ENCODE measurements at places on chromosomes 5 and 9. TPM values are rescaled to one million over a fixed set of nuclear protein-coding genes. Genes with fewer than 3 reads are reported as not detected.

Gene PHF19
- polyA plus RNA-seq, result 113 TPM

Gene ZNF354B
- 2.1 TPM for polyA plus RNA-seq

Gene PCDHGA11
- polyA plus RNA-seq, result 2.6 TPM

Gene RASGEF1C
- polyA plus RNA-seq, result not detected

Gene ADAMTSL2
- not detected for polyA plus RNA-seq

Gene PRR7
- polyA plus RNA-seq, result 4.6 TPM

Gene HTR4
- polyA plus RNA-seq, result not detected

Gene RORB
- not detected for polyA plus RNA-seq

Gene SPATA31C1
- polyA plus RNA-seq, result not detected

Gene SPINK13
- polyA plus RNA-seq, result not detected

Gene GAS1
- not detected for polyA plus RNA-seq

Gene LCN2
- polyA plus RNA-seq, result not detected

DNA sequence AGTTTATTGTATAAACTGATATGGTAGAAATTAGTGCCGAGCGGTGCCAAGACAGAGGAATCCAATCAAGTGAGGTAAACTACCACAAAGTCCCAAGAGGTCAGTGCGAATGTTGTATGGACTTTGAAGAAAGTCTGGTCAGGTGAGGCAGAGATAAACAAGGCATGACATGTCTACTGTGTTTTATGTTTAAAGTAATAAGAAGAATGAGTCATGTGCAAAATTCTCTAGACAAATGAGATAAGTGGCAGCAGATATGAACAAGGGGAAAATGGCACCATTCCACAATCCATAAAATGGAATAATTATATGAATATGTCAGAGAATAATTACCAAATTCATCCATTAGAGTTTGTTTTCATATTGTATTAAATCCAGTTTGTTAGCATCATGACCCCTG lies 364.1 kb upstream of the CCNH start:
- no peak for DNase-seq

GRCh38 chr9:77827104-77827784 lies 179.1 kb upstream of the GNA14 start:
- peak; percentile 21 for DNase-seq

- no peak for DNase-seq
Measured at GRCh38 chr9:121354141-121354540, 15.9 kb downstream of the STOM start.

- no peak for DNase-seq
Measured at GRCh38 chr9:138022121-138022741, 144.6 kb downstream of the CACNA1B start.

GRCh38 chr5:61311056-61311610 lies 20.9 kb upstream of the ZSWIM6 start:
- no peak for DNase-seq

DNA sequence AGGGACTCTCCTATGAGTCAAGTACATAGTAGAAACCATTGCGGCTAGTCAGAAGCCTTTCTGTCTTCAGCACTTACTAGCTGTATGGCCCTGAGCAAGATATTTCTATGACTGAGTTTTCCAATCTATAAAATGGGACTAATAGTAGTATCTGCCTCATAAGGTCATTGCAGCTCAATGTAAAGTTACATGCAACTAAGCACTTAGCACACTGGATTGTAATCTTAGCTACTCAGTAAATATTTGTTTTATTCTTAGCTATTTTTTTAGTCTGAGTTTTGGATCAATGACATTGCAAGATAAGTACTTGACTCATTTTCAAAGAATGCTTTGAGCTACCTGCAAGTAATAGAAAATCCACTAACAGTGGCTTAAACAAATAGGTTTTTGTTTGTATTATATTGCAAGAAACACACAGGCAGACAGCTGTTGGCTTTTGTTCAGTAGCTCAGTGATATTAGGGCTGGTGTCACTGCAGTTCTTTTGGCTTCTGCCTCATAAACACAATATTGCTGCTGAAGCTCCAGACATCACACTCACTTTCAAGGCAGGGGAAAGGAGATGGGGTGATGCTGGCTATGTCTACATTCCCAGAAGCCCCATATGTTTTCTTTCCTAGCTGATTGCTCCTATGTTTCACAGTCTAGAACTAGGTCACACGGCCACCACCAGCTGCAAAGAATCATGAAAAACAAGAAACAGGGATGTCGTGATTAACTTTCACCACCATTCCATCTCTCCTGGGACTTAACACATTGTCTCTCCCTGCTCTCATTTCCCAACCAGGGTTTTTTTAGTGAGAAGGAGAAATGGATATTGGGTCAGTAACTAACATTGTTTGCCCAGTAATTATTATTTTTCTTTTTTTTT lies 26.9 kb upstream of the FAT2 start:
- DNase-seq, result no peak

GRCh38 chr9:129580211-129580915 lies 40.5 kb downstream of the C9orf50 start:
- peak; percentile 64 for DNase-seq

DNA sequence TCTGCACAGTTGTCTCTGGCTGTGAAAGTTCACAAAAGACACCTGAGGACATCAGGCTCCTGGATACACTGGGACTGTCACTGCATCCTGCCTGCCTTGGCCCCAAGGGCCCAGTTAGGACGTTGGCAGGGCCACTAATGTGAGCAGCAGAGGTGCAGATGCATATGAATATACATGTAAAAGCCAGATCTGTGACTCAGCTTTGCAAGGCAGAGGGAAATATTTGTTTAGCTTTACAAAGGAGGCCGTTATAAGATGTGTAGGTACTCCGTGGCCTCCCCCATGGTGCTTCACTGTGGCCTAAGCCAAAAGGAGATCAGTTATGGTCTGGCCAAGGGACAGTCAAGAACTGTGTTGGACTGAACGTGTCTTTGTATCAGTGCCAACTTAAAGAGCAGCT lies 4.1 kb upstream of the C1QTNF3 start:
- no peak for DNase-seq

- no peak for DNase-seq
Measured at GRCh38 chr9:94931740-94932139, 205.2 kb downstream of the AOPEP start.

DNA sequence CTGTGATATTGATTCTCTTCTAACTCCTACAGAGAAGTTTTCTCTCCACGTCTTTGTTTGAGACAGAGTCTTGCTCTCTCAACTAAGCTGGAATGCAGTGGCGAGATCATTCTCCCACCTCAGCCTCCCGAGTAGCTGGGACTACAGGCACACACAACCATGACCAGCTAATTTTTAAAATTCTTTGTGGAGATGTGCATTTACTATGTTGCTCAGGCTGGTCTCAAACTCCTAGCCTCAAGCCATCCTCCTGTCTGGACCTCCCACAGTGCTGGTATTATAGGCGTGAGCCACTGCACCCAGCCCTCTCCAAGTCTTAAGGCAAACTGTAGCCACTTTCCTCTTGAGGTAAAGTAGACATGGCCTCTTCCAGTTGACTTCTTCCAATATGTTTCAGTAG lies 72.2 kb downstream of the SNX18 start:
- DNase-seq, result no peak

DNA sequence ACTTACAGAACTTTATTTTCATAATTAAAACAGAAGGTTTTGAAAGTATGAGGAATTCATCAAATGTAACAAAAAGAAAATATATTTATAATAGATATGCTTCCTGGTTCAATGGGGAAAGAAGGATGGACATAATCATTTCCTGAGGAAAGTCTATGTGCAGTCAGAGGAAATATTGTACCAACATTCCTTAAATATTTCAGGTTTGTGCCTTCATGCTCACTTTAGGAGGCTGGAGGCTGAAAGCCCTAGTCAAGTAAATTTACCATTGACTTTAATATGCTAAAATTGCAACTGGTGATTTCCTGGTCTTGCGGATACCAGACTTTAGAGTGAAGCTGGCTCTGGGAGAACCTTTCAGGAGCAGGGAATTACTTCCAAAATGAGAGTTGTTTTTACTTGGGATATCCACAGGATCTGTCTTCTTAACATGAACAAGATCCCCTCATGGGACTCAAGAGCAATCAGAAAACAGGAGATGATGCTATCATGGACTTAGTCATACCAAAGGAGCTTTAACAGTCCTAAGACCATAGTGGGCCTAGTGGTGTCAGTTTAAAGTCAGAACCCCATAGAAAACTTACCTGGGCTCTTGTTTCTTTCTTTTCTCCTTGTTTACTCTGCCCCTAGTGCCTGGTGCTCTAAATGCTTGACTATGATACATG lies 762.8 kb upstream of the GRAMD2B start:
- DNase-seq, result no peak

DNA sequence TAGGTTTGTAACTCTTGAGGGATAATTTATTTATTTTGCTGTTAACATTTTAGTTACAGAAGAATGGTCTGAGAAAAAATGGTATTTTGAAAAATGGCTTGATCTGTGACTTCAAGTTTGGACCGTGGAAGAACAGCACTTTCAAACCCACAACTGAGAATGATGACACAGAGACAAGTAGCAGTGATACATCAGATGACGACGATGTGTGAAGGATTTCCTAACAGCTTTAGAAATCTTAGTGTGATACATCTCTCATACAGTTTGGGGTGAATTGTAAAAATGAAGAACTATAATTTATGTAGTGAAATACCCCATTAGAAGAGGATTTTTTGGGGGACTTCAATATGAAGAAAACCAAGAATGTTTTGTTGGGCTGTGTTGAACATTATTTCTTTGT lies 88.7 kb downstream of the GPBP1 start:
- DNase-seq, result no peak

GRCh38 chr9:130299785-130300615 lies 34.4 kb downstream of the HMCN2 start:
- DNase-seq, result no peak

DNA sequence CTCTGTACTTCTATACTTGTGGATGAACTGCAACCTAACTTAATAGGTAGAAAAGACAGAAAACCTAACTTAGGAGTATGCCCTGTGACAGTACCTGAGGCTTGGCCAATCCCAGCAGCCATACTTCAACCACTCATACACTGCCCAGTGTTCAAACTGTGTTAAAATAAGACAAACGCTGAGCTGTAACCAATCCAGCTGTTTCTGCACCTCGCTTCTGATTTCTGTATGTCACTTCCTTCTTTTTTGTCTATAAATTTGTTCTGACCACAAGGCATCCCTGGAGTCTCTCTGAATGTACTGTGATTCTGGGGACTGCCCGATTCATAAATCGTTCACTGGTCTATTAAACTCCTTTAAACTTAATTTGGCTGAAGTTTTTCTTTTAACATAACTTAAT lies 41.4 kb downstream of the AUH start:
- no peak for DNase-seq

DNA sequence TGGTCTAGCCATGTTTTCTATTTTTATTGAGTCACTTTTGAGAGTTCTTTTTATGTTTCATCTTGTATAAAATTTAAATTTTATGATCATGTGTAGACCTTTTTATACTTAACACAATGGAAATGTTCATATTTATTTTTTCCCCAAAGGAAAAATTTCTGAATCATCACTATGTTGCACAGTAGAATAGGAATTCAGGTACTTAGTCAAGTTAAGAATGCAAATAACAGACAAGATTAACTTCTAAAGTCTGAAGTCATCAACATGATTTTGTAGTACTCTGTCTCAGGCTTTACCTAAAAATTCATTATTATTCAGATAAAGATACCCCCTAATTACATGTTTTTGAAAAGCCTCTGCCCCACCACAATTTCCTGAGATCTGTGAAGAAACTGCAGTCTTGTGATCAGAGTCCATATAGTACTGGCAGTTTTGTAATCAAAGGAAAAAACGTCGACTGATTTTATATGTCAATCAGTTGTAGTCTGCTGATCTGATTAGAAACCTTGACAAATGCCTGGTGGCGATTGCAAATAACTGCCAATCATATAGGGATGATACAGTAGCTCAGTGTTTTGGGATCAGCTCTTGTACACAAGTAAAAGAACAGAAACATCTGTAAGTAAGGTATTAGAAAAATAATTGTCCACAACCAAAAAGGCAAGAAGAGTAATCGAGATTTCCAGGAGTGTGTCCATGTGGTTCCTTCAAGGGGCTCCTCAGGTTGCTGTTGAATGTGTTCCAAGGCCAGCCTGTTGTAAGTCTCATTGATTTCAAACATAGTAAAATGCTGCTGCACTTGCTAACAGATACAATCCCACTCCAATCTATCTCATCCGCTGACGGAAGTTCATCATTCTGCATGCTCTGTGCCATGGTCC lies 352.4 kb downstream of the ARRDC3 start:
- DNase-seq, result no peak

DNA sequence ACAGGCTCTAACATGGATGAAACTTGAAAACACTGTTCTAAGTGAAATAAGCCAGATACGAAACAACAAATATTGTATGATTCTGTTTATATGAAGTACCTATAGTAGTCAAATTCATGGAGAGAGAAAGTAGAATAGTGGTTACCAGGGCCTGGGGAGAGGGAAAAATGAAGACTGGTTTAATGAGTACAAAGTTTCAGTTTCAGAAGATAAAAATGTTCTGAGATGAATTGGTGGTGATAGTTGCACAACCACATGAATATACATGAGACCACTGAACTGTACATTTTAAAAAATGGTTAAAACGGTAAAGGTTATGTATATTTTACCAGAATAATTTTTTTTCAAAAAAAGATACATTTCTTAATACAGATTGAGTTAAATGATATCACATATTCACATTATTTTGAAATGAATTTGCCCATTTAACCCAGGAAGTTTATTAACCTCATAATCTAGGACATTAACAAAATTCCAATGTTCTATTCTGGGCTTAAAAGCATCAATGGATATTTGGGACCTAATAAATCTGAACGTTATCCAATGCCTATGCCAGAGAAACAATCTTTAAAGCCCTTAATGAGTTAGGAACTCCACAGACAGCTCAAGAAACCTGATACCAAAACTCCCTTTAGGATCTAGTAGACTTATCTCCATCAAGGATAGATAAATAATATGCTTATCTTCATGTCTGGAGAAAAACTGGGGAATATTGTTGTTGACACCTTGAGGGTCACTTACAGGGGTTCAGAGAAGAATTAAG lies 521.3 kb downstream of the EFNA5 start:
- DNase-seq, result peak; percentile 23

GRCh38 chr9:94656200-94656599 lies 16.9 kb upstream of the FBP1 start:
- DNase-seq, result peak; percentile 79

DNA sequence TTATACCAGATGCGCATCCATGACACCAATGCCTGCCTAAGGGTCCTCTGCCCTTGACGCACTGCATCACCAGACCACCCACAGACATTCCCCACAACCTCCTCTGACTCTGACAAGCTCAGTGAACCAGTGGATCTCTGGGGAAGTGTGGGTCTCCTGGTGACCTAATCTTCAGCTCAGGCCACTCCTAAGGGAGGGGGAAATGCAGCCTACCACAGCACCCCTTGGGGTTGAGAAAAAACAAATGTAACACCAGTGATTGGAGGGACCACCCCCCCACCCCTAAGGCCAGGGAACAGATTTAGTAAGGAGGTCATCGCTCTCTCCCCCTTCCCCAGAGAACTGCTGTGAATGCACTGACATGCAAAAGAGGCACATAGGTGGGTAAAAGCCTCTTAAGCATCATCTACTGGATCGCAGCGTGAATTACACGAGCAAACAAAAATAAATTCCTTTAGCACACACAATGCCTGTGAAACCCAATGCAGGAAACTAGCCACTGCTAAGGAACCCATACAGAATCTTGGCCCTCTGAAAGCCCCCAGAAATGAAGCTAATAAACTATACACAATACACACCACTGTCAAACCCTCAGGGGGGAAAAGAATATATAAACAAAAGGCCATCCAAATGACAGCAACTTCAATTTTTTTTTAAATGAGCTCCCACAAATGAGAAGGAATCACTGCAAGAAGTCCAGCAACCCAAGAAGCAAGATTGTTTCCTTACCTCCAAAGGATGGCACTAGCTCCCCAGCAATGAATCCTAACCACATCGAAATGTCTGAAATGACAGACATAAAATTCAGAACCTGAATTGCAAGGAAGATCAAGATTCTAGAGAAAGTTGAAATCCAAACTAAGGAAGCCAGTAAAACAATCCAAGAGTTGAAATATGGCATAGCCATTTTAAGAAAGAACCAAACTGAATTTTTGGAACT lies 513.7 kb upstream of the PTGER4 start:
- no peak for DNase-seq

Data from GM12878 (cell line).